ENCODE measurements at places on chromosomes 1 and 21.

DNA sequence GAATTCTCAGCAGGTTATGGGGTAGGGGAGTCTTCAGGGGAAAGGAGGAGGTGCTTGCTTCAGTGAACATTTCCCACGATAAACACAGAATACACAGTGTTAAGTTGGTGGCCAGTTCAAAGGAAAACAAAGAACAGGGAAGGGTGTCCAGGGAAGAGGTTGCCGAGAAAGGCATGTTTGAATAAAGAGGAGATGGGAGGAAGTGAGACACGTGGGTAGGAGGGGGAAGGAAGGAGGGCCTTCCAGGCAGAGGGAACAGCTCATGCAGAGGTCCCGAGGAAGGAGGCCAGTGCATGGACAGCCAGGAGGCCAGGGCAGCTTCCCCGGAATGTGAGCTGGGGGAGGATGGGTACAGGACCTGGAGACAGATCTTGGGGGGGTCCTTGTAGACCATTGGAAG lies 130.3 kb upstream of the TMEM51 start:
- no peak for DNase-seq

DNA sequence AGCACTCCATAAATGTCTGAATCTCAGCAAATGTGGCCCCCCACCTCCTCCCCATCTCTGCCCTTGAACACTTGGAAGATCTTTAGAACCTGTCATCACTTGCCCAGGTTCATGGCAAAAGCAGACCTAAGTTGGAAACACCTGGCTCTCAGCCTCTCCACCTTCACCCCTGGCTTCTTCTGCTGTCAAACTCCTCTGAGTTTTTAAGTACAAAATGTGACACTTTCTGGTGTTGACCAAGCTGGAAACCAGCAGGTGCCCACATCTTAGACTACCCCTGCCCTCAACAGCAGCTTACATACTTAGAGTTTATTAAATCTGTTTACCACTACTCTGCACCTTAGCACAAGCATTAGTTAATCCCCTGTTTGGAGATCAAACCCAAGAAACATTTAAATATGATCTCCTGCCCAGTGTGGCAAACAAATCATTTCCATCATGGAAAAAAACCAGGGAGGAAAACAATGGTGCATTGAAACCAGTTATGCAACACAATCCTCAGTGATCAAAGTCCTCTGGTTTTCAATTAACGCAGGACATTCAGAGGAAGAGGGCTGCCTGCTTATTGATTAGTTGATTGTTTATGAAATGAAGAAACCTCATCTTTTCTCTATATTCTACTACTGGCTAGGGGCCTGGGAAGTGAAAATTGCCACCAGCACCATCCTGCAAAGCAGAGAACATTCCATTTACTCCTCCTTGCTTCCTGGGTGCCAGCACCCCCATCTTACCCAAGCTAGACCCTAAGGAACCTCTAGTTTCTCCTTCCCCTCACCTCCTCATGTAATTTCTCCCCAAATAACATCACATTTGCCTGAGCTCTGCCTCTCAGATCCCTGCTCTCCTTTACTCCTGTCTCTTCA lies 139.4 kb upstream of the RAB4A start:
- no peak for DNase-seq

DNA sequence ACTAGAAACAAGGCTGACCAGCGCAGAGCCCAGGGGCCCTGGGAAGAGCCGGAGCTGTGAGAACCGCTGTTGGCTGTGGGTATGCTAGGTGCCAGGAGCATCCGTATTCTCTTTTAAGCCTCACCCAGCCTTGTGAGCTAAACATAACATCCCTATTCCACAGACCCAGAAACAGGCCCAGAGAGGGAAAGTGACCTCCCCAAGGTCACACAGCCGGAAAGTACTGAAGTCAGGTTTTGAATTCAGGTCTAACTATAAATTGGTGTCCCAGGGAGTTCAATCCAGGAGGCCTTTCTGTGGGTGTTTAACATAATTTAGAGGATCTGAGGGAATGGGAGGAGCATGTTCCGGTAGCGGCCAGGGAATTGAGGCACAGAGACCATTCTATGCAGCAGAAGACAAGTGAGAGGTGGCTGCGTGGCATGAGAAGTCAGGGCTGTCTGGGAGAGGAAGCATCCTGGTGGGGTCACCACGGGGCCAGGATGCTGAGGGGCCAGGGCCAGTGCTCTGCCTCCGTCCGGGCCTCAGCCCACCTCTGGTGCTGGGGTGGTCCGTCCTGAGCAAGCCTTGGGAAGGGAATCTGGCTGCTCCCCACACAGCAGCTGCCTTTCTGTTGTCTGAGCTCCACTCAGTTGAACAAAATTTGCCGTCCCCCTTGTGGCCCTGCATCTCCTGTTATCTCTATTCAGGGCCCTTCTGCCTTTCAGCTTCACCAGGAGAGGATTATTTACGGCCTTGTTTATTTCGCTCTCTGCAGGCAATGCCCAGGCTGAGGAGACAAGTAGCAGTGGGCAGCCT lies 338.8 kb upstream of the VAMP3 start:
- no peak for DNase-seq

DNA sequence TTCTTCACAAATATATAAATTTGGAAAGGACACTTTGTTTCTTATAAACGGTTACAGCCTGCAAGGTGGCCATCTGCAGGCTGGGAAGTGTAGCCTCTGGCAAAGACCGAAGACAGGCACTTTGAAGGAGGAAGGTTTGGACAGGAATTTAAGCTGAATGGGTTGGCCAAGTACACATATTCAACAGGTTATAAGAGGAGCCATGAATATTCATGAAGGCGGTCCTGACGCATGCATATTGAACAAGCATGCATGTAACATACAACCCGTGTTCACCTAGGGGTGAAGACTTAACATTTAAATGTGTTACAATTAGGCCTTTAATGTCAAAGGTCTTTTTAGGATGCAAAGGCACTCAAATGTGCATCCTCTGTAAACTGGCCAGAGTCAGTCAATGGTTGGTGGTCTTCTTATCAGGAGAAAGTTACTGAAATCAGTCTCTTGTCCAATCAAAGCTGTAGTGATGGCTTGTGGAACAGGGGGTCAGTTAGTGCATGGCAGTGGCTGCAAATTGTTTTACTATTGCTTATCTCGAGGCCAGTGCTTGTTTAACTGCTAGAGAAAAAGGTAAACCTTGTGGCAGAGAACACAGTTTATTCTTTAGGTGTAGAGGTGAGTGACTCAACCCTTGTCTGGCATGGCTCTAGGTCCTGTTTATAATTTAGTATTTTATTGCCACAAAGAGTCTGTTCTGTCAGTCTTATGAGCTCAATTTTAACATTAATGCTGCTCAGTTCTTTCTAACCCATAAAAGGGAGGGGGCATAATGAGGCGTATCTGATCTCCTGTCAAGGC lies 70.3 kb upstream of the F3 start:
- DNase-seq = no peak

- DNase-seq = no peak
Measured at GRCh38 chr1:51610637-51611036, 6.3 kb upstream of the OSBPL9 start.

- DNase-seq = no peak
Measured at GRCh38 chr1:41700986-41701535, 216.6 kb upstream of the EDN2 start.

DNA sequence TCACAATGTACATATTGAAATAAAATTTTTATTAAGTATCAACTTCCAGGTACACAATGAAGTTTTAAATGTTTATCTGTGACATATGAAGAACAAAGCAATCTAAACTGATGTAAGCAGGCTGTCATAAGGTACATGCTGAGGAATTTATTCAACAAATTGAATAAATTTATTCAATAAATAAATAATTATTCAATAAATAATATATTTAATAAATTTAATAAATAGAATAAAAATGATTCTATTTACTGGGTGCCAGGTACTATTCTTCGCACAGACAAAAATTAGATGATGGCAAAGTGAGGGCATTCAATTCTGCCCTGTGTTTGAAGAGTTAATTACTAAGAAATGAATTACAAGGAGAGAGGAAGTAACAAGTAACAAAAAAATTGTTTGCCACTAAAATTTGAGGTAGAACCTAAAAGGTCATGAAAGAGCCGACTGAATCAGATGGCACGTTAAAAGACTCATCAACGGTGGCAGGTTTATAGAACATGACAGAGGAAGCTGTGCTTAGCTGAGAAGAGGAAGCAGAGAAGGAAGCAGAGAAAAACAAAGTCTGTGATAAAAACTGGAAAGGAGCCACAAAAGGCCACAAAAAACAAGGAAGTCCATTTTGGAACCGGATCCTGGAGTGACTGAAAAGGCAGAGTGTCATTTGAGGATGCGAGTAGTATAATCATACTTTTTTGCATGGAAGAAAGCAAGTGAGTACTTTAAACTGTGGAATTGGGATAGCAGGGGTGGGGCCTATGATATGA lies 2.2 kb upstream of the USP24 start:
- no peak for DNase-seq

DNA sequence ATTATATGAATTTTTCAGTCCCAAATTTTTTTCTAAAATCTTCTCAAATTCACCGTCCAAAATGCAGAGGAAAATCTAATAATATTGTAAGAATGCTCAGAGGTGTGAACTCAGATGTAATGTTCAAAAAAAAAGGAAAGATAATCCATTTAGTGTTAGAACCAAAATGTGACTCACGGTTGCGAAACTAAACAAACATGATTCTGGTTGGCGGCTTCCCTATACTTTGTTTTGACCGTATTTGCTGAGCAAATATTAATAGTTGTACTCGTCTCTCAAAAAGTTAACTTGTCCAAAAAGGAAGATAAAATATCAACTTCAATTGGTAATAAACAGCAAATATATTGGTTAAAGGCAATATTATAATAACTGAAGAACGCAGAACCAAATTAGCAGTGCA lies 34.4 kb downstream of the ZSWIM5 start:
- no peak for DNase-seq

DNA sequence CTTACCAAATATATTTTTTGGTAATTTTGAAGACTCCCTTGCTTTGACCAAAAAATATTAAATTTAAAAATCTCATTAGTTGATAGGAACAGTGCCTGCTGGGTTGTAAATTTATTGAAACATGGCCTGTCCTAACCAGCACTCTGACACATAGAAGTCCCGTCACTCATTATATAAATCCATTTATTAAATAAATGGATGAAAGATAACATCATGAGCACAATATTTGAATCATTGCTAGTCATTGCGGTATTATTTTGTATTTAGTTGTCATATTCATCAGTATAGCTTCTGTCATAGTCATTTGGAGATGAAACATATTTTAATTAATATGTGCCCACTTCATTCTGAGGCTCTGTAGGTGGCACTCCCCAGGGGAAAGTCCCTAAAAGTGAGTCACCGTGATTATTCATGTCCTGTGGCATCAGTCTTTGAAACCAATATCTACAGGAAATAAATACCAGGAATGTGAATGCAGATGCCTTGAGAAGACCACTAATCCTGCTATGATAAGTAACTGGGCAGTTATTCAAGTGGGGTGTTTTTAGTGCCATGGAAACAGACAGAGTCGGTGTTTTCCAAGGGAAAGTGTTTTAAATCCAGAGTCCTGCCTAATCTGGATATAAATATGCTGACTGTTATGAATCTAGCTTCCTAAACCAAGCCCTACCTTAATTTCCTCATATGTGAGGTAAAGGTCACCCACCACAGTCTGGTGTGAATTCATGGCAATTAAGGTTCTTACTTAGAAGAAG lies 302.0 kb downstream of the DUSP10 start:
- DNase-seq = peak; percentile 92

DNA sequence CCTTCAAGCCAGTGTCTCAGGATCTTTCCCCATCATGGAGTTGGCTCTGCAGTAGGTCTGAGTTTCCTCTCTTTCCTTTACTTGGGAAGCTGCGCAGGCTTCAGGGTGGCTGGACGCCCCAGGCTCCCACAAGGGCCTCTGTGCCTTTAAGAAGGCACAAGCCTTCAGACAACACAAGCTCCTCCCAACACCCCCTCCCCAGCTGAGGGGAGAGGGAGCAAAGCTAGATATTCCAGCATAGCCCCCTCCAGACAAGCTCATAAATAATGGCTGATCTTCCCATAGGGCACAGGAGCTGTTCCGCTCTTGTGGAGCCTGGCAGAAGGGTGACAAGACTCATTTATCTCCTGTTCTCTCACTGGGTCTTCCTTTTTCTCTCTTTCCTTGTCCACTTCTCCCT lies 27.9 kb upstream of the ATP2B4 start:
- DNase-seq = no peak

- DNase-seq = no peak
Measured at GRCh38 chr21:43721939-43722338, 3.0 kb downstream of the PDXK start.

DNA sequence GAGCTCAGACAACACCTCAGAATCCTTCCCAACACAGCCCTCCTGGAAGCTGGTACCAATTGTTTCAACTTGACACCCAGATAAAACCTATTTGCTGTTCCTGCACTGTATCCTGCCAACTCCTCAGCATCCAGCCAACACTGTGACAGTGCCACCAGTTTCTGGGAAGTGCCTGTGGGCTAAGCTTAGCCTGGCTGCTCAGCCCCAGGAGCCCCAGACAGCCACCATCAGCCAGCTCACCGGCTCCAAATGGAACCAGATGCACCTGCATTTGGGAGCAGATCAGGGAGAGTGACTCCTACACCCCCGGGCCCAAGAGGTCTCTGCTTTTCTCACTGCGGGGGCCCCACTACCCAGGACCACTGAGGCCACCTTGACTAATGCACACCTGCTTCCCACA lies 24.9 kb downstream of the KCNN3 start:
- DNase-seq = no peak

- no peak for DNase-seq
Measured at GRCh38 chr1:215128504-215128903, 46.0 kb downstream of the KCNK2 start.

DNA sequence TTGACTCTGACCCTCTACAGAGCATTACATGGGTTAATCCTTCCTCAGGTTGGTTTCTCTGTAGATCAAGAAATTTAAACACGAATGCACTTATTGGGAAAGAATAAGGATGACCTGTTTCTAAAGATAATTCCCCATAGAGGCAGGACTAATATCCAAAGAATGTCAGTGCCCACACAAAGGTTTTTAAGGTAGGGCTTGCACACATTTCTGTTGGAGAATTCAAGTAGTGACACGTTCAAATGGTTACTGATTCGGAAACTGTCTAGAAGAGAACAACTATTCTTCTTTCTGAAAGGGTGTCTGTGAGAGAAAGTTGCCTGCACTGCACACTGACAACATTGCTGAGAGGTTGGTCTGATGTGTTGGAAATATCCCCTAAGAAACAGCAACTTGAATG lies 167.3 kb downstream of the ZNF326 start:
- DNase-seq = peak; percentile 78

GRCh38 chr1:23531562-23532094 lies 595 bp upstream of the E2F2 start:
- DNase-seq = no peak

- DNase-seq = no peak
Measured at GRCh38 chr21:45126204-45126626, 51.8 kb downstream of the ADARB1 start.

GRCh38 chr21:45926281-45926680 lies 55.3 kb upstream of the COL6A1 start:
- DNase-seq = no peak

GRCh38 chr1:239897458-239897857 lies 194.2 kb upstream of the FMN2 start:
- DNase-seq = no peak

Measured in epithelial cell of prostate (primary cell).